ENCODE measurements at places on chromosomes 6 and 20.

GRCh38 chr6:167778497-167779128 is 48.1 kb upstream of the AFDN start:
- H3K4me1 ChIP-seq: no peaks in the 10 kb centered on the region
- no peaks in the 10 kb centered on the region for H3K36me3 ChIP-seq
- H3K4me3 ChIP-seq: no peak overlapping the region

GRCh38 chr20:12535316-12535715 is 473.5 kb upstream of the SPTLC3 start:
- no peak overlapping the region for H3K4me3 ChIP-seq
- DNase-seq: no peak
- no peaks in the 10 kb centered on the region for H3K4me1 ChIP-seq
- H3K36me3 ChIP-seq: no peaks in the 10 kb centered on the region
- H3K27me3 ChIP-seq: no peaks in the 10 kb centered on the region

GRCh38 chr6:73348550-73349204 is 5.4 kb downstream of the DPPA5 start:
- peaks cover 36% of the 10 kb centered on the region for H3K27me3 ChIP-seq
- DNase-seq: no peak
- no peak overlapping the region for H3K27ac ChIP-seq
- H3K4me1 ChIP-seq: no peaks in the 10 kb centered on the region

DNA sequence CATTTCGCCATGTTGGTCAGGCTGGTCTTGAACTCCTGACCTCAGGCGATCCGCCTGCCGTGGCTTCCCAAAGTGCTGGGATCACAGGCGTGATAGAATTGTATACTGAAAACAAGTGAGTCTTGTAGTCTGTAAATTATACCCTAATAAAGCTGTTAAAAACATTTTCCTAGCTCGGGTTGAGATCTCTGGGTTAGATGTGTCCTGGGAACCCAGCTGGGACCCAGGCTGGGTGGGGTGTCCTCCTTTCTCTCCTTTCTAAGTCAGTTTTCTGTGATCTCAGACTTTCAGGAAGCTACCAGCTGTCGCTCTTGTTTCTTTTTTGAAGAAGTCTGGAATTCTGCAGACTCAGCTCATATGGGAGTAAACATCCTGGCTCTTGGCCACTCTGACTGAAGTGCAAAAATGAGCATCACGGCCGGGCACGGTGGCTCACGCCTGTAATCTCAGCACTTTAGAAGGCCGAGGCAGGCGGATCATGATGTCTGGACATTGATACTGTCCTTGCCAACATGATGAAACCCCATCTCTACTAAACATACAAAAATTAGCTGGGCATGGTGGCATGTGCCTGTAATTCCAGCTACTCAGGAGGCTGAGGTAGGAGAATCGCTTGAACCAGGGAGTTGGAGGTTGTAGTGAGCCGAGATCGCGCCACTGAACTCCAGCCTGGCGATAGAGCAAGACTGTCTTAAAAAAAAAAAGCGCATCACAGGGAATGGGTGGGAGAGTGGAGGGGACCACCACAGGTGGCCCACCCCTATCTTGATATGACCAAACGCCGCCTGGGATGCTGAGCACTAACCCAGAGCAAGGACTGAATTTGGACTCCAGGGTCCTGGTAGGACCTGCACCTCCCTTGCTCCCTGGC is 9.9 kb upstream of the PCIF1 start:
- no peaks in the 10 kb centered on the region for H3K36me3 ChIP-seq
- peak overlapping the region; percentile 16 for H3K4me3 ChIP-seq
- H3K4me1 ChIP-seq: peaks cover 27% of the 10 kb centered on the region
- H3K27ac ChIP-seq: peak overlapping the region; percentile 51

DNA sequence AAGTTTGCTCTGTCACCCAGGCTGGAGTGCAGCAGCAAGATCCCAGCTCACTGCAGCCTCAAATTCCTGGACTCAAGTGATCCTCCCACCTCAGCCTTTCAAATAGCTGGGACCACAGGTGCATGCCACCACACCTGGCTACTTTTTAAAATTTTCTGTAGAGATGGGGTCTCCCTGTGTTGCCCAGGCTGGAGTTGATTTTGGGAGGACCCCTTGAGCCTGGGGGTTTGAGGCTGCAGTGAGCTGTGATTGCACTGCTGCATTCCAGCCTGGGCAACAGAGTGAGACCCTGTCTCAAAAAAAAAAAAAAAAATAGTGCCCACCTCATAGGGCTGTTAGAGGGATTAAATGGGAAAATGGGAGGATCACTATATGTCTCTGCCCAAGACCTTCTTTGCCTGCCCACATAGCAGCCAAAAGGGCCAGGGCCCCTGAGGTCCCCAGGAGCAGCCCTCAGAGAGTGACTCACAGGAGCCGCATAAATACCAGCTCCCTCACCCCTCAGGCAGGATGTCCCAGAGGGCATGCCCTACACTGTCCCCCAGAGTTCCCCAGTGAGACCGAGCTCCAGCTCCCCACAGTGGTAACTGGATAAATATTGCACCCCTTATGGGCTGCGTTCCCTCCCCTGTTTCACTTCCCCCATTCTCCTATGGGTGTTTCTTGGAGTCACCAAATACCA is 11.7 kb upstream of the MDGA1 start:
- no peak overlapping the region for H3K27ac ChIP-seq
- H3K27me3 ChIP-seq: no peaks in the 10 kb centered on the region
- peaks cover 12% of the 10 kb centered on the region for H3K4me1 ChIP-seq
- no peaks in the 10 kb centered on the region for H3K36me3 ChIP-seq

Data from suprapubic skin (tissue), 4 donors.